Activated T-helper 1 cell treated with Interleukin-2 at 50 U/mL for 16 hours (primary cell): ENCODE measurements at places on chromosomes 13 and 19.

- no peak for DNase-seq
Measured at GRCh38 chr13:33497146-33497845, 211.7 kb upstream of the STARD13 start.

DNA sequence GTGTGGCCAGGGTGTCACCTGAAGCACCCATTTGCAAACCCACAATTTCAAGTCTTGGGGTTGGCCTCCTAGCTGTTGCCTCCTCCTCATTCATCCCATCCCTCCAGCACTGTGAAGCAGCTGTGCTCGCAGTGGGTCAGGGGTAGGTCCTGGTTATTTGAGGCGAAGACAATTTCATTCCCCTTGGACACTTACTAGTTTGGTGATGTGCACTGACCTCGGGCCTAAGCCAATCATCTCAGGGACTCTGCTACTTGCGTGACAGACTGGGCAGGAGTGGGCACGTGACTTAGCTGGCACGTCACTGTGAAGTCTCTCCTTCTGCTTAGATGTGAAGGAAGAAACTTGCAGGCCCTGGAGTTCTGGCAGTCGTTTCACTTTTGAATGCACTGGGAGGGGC lies 3.5 kb upstream of the ATP11A start:
- no peak for DNase-seq

GRCh38 chr19:54638683-54639082 lies 8.4 kb downstream of the LILRB1 start:
- DNase-seq: no peak

- DNase-seq: no peak
Measured at GRCh38 chr13:52669677-52670076, 17.0 kb downstream of the SUGT1 start.

- DNase-seq: no peak
Measured at GRCh38 chr13:66111628-66112027, 1118.5 kb downstream of the PCDH9 start.

- DNase-seq: no peak
Measured at GRCh38 chr19:49553451-49554271, 25.9 kb downstream of the RCN3 start.

GRCh38 chr13:33083054-33083453 lies 66.8 kb downstream of the KL start:
- DNase-seq: no peak

DNA sequence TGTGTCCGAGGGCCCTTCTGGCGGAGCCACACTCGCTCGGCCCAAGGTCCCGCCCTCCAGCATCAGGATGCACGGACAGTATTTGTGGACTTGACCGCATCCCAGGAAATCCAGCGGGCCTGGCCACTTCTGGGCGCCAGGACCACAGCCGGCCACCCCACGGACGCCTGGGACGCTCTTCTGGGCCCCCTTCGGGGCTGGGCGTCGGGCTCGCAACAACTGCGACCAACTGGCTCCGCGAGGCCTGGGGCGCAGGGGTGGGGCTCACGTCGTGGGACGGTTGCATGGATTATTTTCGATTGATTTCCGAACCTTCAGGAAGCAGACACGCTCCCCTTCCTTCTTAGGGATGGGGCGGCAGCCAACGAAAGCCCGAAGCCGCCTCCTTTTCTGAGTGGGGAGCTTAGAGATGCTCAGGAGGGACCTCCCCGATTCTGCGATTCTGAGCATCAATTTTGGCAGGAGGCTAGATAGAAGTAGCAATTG lies 521 bp upstream of the NUP58 start:
- no peak for DNase-seq

- no peak for DNase-seq
Measured at GRCh38 chr13:44397766-44398223, 24.2 kb downstream of the SERP2 start.

- DNase-seq: no peak
Measured at GRCh38 chr13:79353693-79354092, 52.4 kb downstream of the RBM26 start.

DNA sequence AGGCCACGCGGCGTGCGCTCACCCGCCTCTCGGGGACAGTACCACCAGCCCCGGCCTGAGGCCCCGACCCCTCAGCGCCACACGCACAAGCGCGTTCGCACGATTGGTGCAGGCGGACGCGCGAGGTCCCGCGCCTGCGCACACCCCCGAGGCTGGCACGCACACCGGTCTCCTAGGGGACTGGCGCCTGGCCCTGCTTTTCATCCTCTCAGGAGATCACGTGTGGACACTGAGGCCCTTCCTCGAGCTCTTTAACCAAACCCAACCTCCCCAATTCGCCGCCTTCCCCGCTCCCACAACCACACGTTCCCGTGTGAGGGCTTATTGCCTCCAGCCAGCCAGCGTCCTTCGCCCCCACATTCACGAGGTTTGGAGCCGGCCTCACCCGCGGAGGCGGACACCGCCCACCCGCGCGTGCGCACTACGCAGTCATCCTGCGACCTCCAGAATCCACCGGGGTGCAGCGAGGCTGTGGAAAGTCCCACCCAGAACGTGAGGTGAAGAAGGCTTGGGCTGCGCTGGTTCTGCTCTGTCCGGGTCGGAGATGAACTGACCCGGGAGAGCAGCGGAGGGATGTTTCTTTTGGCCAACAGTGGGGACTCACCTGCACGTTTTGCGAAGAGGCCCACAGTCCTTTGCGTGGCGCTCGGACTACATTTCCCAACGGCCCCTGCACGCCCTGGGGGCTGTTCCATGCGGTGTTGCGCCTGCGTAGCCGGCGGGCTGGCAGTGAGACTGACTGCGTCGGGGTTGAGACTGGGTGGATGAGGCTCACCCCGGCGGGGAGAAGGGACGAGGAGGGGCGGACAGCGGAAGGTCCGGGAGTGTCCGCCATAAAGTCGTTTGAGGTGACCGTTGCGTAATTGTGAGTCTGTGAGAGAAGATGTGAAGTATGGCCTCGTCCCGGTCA lies 539 bp upstream of the ZNF667 start:
- DNase-seq: no peak

GRCh38 chr19:45591004-45591637 lies 6.5 kb upstream of the OPA3 start:
- no peak for DNase-seq

- no peak for DNase-seq
Measured at GRCh38 chr19:55339889-55340783, 460 bp downstream of the KMT5C start.

DNA sequence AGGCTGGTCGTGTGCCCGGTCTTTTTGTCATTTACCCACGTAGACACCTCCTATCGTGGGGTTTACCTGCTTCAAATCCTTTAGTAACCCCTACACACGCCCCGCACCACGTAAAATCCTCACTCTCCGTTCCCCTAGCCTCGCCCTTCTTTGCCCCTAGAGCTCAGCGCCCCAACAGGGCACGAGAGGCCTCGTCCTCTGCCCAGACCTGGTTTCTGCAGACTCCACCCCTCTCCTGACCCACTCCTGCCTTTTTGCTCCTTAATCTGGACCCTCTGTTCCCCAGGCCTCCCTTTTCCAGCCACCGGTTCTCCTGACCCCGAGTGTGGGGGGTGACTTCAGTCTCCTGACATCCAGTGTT lies 412 bp downstream of the ZNF528 start:
- no peak for DNase-seq

GRCh38 chr19:12938779-12939601 lies 581 bp downstream of the CALR start:
- DNase-seq: no peak
